Kidney epithelial cell (primary cell): ENCODE measurements at places on chromosomes 6 and 20.

- no peak for DNase-seq
Observed at GRCh38 chr20:58676161-58676560, 16.4 kb upstream of the NPEPL1 start.

DNA sequence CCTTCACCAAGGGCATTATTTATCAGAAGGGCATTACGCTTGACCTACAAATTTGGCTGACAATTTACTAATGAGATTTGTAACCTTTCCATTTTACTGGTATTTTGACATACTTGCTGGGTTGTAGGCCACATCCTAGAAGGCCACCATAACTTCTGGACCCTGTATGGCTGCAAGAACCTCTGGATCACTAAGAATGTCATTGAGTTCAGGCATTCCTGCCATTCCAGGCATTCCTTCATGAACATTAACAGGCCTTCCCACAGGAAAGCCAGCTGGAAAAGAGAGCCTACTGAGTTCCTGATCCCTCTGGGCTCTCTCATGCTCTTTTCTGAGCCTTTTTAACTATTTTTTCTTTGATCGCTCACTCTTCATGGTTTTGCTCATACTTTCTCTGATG lies 28.4 kb upstream of the SLC35A1 start:
- no peak for DNase-seq

GRCh38 chr6:17962436-17963031 lies 24.9 kb downstream of the KIF13A start:
- DNase-seq: peak; percentile 43

DNA sequence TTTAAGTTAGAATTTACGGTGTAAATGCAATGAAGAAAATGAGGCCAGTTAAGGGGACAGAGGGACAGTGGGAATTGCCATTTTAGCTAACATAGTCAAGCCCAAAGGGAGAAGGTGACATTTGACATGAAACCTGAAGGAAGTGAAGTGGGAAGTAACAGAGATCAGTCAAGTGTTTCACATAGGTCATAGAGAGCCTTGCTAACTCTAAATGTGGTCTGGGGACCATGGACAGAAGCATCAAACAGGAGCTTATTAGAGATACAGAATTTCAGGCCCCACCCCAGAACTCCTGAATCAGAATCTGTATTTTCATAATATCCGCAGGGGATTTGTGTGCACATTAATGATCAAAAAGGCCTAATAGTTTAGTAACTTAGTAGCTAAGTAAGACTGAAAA lies 393.7 kb downstream of the FRK start:
- DNase-seq: no peak

DNA sequence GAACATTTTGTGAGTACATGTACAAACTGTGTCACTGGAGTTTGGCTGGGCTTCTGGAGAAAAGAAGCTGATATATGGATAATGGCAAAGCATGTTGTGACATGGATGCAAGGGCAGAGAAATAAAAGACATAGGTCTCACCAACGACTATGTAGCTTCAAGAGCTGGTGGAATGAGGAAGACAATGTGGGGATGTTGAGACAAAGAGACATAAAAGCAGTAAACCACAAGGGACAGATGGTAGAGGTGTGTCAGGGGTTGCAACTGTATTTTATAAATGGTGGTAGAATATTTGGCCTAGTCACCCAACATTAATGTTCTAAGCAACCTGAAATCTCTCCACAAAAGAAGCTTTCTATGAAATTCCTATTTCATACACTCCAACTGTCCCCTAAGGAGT lies 199.0 kb downstream of the KCNQ5 start:
- no peak for DNase-seq
